Hematopoietic multipotent progenitor cell (in vitro differentiated cells): ENCODE measurements at places on chromosomes 7 and 10.

GRCh38 chr7:17681965-17682364 lies 258.3 kb downstream of the SNX13 start:
- DNase-seq: no peak

GRCh38 chr10:131668903-131669302 lies 231.9 kb upstream of the PPP2R2D start:
- DNase-seq: no peak

DNA sequence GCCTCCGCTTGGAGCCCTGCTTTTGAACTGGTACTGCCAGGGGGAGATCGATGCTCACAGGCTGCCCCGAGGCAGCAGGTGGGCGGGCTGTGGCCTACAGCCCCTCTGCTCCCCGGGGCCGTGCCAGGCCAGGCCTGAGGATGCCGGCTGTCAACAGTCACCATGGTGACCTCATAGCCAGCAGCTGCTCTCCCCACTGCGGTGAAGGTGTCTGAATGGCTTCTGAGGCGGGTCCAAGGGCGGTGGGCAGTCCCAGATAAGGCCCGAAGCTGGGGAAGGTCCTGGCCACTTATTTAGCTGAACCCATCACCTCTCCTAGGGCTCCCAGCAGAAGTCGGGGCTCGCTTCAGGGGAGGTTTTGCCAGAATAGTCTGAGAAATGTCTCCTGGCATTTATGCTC lies 179.3 kb downstream of the ARHGAP12 start:
- DNase-seq: no peak

DNA sequence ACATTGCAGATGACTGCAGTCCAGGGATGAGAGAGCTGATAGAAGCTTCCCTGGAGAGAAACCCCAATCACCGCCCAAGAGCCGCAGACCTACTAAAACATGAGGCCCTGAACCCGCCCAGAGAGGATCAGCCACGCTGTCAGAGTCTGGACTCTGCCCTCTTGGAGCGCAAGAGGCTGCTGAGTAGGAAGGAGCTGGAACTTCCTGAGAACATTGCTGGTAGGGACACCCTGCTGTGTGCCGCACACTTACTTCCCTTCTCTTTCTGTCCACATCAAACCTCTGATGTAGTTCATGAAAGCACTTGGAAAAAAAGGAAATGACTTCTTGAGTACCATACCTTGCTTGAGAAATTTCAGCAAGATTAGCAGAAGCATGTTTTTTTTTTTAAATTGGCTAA lies 25.3 kb downstream of the MAP3K8 start:
- no peak for DNase-seq

- no peak for DNase-seq
These were observed 109.0 kb downstream of the FZD1 start for GRCh38 chr7:91373111-91373800.
